Stimulated activated CD8-positive, alpha-beta memory T cell treated with anti-CD3 and anti-CD28 coated beads, Interleukin-2, amount 100 ng/mL, for 48 hours (primary cell): ENCODE measurements at places on chromosomes 6 and 20.

DNA sequence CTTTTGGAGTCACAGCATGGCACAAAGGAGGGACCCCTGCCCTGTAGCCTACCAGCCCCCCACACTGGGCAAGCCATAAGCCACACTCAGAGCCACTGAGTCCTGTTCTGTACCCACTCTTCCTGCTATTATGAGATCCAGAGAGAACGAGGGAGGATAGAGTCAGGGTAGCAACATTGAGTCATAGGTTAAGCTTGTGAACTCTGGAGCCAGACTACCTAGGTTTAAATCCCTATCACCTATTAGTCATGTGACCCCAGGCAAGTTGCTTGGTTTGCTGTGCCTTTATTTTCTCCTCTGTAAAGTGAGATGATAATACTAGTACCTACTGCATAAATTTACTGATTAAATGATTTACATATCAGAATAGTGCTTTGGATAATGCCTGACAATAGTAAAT is 540 bp downstream of the CNBD2 start:
- DNase-seq, result no peak

GRCh38 chr6:43096451-43097097 is 20.5 kb downstream of the PTK7 start:
- DNase-seq, result no peak

DNA sequence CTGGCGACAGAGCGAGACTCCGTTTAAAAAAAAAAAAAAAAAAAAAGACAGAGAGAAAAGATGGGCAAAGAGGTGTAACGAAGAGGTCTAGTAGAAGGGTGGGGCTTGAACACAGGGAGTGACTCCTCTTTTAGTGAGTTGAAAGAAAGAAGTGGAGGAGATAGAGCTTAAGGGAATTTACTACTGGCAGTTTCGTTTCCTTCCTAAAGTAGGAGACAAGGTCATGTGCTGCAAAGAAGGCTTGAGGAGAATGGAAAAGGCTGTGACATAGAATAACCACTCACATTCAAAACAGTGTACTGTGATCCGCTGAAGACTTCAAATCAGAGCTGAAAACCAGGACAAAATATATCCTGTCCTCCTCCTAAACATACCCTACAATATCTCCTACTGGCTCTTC is 63.8 kb upstream of the EIF2S2 start:
- no peak for DNase-seq

DNA sequence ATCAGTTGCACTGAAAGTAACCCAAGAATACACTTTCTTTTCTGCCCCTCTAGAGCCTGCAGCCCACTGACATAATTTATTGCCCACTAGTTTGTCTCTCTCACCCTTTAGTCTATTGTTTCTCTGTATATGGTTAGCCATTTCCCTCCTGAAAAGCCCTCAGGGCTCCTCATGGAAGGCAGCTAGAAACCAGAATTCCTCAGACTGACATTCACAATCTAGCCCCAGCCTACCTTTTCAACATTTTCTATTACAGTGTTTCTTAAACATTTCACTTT is 21.4 kb upstream of the PAQR8 start:
- no peak for DNase-seq

GRCh38 chr6:36701401-36701991 is 3.9 kb downstream of the RAB44 start:
- no peak for DNase-seq

- DNase-seq, result no peak
These were observed 108.7 kb upstream of the LRFN2 start for GRCh38 chr6:40695750-40696415.

DNA sequence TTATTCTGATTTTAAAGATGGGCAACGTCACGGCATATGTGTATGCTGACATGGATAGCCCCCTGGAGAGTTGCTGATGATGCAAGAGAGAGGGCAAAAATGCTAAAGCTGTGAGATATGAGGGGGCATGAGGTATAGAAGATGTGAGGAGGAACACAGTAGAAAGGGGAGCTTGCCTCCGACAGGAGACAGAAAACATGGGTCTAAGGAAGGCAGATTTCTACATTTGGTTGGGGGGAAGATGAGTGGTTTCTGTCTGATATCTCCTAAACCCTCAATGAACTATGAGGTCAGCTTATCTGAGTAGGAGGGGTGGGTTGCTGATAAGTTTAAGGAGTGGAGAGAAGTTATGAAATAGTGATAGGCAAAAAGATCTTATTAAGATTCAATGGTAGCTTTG is 6.0 kb downstream of the RNF24 start:
- no peak for DNase-seq

GRCh38 chr6:158751224-158751623 is 67.9 kb downstream of the EZR start:
- no peak for DNase-seq

GRCh38 chr20:37408302-37409193 is 62.6 kb downstream of the SRC start:
- DNase-seq, result no peak

GRCh38 chr6:164453835-164454234 is 855.6 kb downstream of the C6orf118 start:
- no peak for DNase-seq

GRCh38 chr6:156423075-156423474 is 354.1 kb upstream of the ARID1B start:
- DNase-seq, result no peak

- DNase-seq, result no peak
These were observed 60.8 kb upstream of the TBXT start for GRCh38 chr6:166228425-166228824.
